ENCODE measurements at places on chromosomes 3 and 15. TPM values are rescaled to one million over a fixed set of nuclear protein-coding genes. Genes with fewer than 3 reads are reported as not detected.

GOLGA8M gene
- total RNA-seq, result 0.07 TPM

SAMMSON gene
- not detected for total RNA-seq

ZNF445 gene
- 3.4 TPM for total RNA-seq

BBX gene
- total RNA-seq, result 16.7 TPM

SCN5A gene
- total RNA-seq, result 1.6 TPM

PGBD4 gene
- 1.2 TPM for total RNA-seq

RAF1 gene
- 63.7 TPM for total RNA-seq

MINAR1 gene
- total RNA-seq, result 0.61 TPM

NAA80 gene
- total RNA-seq, result 6.9 TPM

IL17RD gene
- total RNA-seq, result 1.1 TPM

SOX14 gene
- total RNA-seq, result not detected

FOXB1 gene
- not detected for total RNA-seq

PLOD2 gene
- total RNA-seq, result 67.2 TPM

ZBTB47 gene
- 6.0 TPM for total RNA-seq

APOD gene
- total RNA-seq, result 1.2 TPM

PAK2 gene
- total RNA-seq, result 41.2 TPM

PLSCR2 gene
- not detected for total RNA-seq

ZNF662 gene
- not detected for total RNA-seq

RGMA gene
- 0.31 TPM for total RNA-seq

FYTTD1 gene
- total RNA-seq, result 28.5 TPM

NMNAT3 gene
- total RNA-seq, result 0.88 TPM

P2RY12 gene
- total RNA-seq, result not detected

All from A549 treated with Hydrocortisone at 1 μM for 4 hours (cell line).